ENCODE measurements at places on chromosomes 4 and X.

- no peak for DNase-seq
These were observed 49.0 kb downstream of the DDX3X start for GRCh38 chrX:41382714-41383645.

- DNase-seq, result no peak
These were observed 16.5 kb downstream of the ART3 start for GRCh38 chr4:76091052-76091451.

DNA sequence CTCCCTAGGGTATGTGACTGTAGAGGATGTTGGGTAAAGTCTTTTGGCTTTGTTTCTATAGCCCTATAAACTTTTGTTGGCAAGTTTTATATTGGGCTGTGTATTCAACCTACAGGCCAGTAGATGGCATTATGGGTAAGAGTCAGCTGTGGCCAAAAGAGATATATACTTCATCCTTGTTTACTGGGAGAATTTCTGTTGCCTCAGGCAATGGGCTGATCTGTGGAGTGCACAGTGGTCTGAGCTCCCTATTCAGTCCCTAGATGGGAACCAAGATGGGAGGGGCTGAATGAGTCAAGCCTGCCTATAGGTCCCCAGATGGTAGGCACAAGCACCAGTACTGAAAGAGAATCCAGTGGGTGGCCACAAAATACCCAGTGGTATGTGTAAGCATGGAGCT, 580.6 kb downstream of the EPHA5 start:
- no peak for DNase-seq

DNA sequence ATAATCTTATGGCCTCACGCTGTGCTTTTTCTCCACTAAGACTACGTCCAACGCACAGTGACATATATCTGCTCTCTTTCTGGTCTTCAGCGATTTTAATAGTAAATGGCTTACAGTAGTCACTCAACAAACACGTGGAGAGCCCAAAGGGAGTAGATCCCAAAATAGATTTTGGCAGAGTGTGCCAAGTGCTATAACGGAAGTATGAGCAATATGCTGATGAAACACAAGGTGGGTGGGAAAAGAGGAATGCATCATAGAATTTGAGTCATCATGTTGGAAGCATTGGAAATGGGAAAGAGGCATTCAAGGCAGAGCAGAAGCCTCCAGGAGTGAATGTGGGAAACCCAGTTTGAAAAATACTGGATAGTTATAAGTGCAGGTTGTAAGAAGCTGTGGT, 129.1 kb upstream of the LDB2 start:
- no peak for DNase-seq

- no peak for DNase-seq
These were observed 25.5 kb upstream of the MANBA start for GRCh38 chr4:102786279-102786678.

DNA sequence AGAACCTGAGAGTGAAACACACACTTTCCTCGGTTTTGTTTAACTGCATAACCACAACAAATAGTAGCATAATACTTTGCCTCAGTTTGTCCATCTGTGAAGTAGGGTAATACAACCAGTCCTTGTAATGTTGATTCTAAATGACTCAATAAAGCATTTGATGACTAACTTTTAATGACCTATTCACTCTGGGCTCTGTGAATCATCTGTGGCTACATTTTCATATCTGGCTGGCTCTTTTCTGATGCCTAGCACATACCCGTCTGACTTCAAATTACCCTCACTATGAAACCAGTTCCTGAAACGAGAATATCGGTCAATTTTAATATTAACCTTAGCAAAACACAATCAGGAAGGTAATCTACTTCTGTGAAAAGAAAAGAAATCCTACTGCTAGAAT, 151.0 kb downstream of the SH2D1A start:
- DNase-seq, result no peak

DNA sequence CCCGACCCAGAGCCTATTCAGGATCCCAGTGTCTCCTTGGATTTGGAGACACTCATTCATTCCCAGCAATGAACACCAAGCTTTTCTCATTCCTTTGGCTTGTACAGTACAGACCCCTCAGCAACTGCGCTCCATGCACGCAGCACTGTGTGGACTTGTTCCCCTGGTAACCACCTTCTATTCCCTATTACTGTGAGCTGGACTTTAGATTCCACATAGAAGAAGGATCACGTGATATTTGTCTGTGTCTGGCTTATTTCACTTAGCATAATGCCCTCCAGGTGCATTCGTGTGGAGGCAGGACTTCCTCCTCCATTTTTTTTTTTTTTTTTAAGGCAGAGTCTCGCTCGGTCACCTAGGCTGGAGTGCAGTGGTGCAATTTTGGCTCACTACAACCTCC, 106.4 kb downstream of the PHKA2 start:
- DNase-seq, result no peak

Data from OCI-LY7 (cell line).